ENCODE measurements at places on chromosomes 3 and 15.
A peak's percentile ranks its signal among the peaks of the same experiment; 100 is the strongest.

DNA sequence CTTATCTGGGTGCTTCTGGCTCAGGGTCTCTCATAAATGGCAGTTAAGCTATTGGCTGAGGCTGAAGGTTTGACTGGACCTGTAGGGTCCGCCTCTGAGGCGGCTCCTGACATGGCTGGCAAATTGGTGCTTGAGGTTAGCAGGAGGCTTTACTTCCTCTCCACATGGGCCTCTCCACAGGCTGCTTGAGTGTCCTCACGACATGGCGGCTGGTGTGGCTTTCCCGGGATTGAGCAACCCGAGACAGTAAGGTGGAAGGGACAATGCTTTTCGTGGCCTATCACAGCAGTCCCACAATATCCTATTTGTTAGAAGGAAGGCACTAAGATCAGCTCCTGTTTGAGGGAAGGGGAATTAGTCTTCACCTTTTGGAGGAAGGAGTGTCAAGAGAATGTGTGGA lies 267.3 kb upstream of the LRRFIP2 start:
- no peak for DNase-seq

GRCh38 chr3:114718898-114719210 lies 425.0 kb downstream of the TIGIT start:
- DNase-seq = no peak

GRCh38 chr15:61768131-61768530 lies 292.1 kb downstream of the VPS13C start:
- DNase-seq = no peak

DNA sequence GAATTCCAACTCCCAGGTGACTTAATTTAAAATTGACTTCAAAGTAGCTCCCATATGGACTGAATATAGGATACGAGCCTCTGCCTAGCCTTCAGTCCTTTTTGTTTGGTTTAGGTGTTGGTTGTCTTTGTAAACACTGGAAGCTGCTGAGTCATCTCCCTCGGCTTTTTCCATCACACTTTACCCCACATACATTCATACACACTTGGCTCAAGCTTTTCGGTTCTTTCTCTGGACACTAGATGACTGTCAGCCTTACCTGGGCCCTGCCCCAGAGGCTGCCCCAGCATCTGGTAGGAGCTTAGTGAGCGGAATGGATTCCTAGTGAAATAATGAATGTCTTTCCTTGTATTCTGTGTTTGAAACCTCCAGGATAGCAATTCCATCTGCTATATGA lies 201.5 kb upstream of the IL12A start:
- DNase-seq = no peak

DNA sequence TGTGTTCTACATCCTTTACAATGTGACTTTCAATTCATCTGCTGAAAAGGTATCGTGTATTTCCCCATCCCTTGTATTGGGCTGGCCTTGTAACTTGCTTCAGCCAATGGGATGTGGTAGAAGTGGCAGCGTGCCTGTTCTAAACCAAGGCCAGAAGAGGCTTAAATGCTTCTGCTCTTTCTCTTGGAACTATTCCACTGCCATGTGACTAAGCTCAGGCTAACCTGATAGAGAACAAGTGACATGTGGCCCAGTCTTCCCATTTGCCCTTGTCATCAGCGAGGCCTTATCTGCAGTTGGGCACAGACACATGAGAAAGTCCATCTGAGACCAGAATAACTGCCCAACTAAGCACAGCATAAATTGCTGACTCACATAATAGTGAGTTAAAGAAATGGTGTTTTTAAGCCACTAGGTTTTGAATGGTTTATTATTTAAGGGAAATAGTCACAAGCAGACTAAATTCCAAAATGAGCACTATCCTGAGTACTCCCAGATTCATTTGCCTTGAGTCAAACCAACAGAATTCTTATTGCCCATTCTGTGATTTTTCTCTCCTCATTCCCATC lies 230.2 kb downstream of the CPNE4 start:
- peak; percentile 87 for DNase-seq

GRCh38 chr3:42807929-42808328 lies 1.3 kb upstream of the ACKR2 start:
- DNase-seq = no peak

GRCh38 chr15:67135494-67135893 lies 70.1 kb downstream of the SMAD3 start:
- no peak for DNase-seq

GRCh38 chr3:124810970-124811369 lies 76.2 kb downstream of the ITGB5 start:
- DNase-seq = no peak

All from hematopoietic multipotent progenitor cell treated with erythropoietin and hydrocortisone succinate and interleukin-3 and kit ligand, for 15 days (in vitro differentiated cells).